SHP77 treated with DMSO at 0.1 percent for 48 hours (cell line): ENCODE measurements at places on chromosomes 6 and 20.

DNA sequence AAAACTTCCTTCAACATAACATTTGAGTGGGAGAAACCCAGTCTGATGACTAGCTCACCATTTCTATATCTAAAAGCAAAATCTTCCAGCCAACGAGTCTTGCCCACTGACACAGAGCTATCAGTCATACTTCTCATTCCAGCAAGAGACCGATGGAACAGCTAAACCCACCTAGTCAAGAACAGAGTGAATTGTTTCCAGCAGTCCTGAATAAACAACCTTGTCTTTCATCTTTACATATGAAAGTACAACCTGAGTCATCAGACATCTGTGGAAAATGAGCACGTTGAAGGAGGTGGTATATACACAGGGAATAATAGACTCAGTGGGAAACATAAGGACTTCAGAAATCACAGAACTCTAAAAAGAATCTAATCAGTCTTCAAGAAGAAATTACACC lies 23.8 kb downstream of the NRSN1 start:
- DNase-seq = no peak

DNA sequence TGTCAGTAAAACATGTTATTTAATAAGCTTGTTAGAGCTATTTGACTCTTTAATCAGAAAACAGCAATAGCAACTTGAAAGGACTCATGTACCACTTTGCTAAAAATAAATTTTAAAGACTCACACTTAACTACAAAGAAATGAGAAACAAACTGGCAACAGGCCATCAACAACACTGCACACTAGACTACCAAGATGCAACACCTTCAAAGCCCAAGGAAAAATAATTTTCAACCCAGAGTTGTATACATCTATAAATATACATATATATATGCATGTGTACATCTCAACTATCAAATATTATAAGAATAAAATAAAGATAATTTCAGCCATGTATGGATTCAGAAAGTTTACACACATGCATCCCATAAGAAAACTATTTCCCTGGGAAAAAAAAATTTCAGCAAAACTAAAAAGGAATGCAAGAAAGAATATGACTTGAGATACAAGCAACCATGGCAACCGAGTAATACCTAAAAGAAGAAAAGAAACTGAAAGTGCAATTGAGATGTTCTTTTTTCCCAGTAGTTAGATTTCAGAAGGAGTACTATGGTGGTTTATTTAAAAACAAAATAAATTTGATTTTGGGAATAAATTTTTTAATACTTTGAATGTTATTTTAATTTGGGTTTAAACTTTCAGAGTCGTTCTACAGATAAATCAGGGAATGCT lies 303.8 kb downstream of the UBE3D start:
- DNase-seq = no peak

- DNase-seq = no peak
Observed at GRCh38 chr6:119501798-119502483, 152.4 kb upstream of the MAN1A1 start.

GRCh38 chr6:151290877-151291721 lies 51.3 kb downstream of the AKAP12 start:
- no peak for DNase-seq

DNA sequence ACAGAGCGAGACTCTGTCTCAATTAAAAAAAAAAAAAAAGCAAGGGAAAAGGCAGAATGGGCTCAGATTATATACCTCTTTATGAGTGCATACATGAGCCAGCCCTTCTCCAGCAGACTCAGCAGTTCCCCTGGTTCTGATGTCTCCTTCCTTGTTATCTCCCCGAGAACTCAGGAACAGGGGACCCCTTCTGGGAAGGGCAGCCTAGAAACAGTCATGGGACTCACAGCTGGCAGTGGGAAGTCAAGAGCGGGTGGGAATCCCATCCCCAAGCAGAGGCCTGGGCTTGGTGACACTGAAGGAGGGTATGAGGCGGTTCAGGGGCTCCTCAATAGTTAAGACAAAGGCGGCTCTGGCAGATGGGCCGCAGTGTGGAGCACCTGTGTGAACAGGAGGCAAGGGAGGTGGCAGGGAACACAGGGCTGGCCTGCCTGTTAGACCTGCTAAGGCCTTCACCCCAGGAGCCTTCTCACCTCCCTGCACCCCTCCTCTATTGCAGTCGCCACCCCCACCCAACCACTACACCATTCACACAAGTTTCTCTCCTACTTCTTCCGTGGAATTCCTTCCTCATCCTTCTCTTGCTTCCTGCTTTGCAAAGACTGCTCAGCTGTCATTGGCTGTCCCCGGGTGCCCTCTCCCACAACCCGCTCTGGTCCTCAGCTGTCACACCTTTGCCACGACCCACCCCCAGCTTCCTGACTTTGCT lies 29.7 kb upstream of the MDFI start:
- DNase-seq = no peak

DNA sequence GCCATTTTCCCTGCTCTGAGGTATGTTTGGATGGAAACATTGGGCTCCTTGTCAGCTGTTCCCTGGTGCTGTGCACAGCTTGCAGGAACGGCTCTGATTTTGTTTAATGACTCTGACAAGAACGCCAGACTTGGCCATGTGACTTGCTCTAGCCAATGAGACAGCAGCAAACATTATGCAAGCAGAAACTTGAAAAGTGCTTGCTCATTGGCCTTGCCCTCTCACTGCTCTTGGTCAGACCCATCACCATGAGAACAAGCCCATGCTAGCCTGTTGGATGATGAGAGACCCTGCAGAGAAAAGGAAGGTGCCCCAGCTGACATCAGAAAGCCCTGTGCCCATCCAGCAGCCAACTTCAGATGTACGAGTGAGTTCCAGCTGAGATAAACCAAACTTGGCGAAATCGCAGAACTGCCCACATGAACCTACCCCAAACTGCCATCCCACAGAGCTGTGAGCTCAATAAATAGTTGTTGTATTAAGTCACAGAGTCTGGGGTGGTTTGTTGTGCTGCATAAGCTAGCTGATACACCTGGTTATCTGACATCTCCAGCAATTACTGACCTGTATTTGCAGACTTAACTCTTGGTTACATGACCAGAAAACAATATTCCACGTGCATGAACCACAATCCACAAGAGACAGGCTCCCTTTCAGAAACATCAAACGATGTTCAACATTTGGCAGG lies 96.9 kb downstream of the JPH2 start:
- DNase-seq = peak; percentile 56

DNA sequence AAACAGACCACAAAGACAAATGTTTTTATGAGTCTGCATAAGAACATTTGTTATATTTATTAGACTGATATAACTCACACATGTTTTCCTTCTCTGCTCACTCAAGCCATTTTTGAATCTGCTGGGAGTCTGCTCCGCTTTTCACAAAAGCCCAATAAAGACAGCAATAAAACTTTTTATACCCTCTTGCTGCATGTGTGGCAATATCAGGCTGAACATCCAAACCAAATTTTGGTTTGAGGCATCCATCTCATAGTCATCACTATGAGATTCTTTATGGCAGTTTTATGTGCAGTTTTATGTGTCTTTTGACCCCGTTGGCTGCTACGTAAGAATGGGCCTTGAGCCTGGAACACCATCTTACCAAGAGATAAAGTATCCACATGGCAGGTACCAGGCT lies 1276.8 kb upstream of the ADGRB3 start:
- DNase-seq = no peak

DNA sequence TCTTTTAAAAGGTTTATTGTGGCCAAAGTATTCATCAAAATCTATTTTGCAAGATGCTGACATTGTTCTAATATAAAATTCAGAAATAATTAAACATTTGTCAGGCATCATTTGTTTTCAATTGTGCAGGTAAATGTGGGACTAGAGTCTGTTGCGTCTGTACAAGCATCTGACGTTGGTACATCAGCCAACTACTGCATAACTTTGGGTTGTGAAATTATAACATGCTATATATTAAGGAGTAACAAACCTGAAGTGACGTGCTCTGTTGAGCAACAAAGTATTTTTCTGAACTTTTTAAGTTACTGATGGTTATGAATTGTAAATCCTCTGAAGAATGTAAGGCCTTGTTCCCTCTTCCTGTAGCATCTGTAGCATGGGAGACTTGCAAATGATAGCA lies 66.0 kb downstream of the RNF182 start:
- DNase-seq = no peak

DNA sequence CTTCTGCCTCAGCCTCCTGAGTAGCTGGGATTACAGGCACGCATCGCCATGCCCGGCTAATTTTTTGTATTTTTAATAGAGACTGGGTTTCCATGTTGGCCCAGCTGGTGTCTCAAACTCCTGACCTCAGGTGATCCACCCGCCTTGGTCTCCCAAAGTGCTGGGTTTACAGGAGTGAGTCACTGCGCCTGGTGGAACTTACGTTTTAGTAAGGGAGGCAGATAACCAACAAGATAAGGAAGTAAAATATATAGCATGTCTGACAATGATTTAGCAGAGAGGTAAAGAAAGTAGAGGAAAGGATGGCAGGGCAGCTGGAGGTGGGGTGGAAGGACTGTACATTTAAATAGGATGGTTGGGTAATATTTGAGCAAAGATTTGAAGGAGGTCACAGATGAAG lies 12.8 kb upstream of the MYMX start:
- no peak for DNase-seq
